ENCODE measurements at places on chromosomes 16 and 17.

DNA sequence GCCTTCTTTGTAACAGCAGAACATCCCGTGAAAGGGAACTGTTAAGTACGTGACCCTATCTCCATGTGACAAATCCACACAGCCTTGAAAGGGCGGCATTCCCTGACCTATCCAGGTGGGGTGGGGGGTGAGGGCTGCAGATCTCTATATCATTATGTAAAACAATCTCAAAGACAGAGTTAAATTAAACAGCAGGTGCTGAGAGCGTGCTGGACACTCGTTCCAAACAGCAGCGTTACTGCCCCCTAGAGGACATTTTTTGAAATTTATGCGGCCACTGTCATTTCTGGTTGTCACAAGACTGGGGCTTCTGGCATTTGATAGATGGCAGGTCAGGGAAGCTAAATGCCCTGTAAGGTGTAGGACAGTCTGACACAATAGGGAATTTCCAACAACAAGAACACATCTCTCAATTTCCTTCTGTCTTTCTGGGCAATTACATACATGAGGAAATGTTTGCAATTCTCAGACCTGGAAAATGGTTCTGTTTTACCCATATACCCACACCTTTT lies 6.7 kb upstream of the SLC25A39 start:
- DNase-seq, result peak; percentile 58

GRCh38 chr17:72618001-72618509 lies 474.4 kb downstream of the SLC39A11 start:
- DNase-seq, result no peak

DNA sequence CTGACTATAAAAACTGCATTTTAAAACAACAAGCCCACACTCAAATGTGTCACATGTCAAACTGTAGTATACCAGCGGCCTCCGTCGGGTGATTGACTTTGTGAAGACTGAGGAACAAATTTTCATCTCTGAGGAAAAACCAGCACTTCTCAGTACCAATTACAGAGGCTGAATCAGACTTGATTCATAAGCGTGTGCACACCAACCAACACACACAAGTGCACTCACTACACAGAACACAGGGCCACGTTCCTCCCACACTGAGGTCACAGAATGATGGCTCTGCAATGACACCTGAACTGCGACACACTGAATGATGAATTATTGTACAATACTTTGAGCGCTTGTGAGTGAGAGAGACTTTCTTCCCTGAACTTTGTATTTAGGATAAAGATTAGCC lies 29.6 kb downstream of the XPO6 start:
- DNase-seq, result no peak

- DNase-seq, result no peak
These were observed 37.1 kb downstream of the YWHAE start for GRCh38 chr17:1362964-1363363.

GRCh38 chr16:53888222-53888621 lies 184.3 kb downstream of the FTO start:
- DNase-seq, result no peak

DNA sequence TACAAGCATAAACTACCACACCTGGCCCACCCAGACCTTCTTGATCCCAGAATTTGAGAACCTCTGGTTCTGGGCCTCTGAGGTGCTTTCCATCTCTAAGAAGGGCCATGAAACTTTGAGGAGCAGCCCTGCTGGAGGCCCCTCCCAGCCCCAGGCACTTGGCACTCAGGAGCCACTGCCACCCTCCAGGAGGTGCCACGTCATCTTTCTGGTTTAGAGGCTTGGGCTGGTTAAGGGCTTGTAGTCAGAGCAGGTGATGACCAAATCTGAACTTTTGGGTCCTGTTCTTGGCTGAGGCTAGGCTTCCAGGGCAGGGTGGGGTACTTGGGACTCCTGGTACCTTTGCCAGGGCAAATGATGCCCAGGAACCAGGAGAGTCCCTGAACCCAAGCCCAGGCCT lies 13.8 kb upstream of the DLX4 start:
- DNase-seq, result no peak

DNA sequence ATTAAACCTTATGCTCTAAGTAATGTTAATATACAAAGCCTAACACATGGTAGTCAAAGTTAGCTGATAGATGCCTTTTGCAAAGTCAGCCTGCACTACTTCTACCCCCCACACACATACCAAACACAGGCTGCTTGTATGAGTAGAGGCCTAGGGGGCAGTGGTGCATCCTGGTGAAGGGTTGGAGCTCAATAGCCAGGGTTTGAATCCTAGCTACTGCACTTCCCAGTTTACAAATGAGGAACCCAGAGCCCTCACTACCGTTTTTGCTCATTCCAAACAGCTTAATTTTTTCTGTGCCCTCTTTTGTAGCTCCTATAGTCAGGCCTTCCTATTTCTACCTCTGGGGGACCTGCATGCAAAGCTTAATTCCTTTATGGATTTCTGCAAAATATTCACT lies 18.9 kb upstream of the HYDIN start:
- DNase-seq, result no peak

DNA sequence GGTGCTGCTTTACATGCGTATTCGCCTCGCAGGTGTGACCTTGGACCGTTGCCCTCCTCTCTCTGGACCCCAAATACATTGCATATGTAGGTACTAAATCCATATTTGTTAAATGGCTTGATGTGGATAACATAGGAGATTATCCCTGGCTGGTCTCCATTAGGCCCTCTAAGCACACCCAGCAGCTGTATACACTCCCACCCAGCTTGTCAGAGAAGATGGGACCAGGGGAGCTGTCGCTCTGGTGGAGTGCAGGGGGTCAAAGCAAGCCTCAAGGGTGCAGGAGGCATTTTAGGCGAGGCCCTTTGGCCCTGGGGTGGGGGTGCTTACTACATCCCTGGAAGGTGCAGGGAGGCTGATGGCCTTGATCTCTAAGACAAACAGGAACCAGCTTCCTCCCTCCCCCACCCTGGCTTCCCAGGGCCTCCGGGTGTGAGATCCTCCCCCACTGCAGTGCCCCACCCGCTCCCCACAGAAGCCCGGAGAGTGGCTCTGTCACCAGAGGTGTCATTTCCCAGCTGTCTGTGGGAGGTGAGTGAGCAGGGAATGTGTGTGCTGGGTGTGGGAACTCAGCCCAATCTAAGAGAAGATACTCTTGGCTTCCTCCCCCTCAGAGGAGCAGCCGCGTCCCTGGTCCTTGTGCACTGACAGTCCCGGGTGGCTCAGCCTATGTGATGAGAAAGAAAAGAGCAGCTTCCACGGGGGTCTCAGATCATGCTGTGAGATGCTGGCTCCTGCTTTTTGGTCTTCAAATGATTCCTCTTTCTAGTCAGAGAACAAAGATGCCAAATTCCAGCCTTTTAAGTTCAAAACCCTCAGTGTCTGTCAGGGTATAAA lies 1.4 kb upstream of the VAMP2 start:
- DNase-seq, result no peak

- DNase-seq, result no peak
These were observed 10.9 kb upstream of the TMEM170A start for GRCh38 chr16:75475420-75475847.

Data from NCI-H2171 treated with DMSO at 0.1 percent for 48 hours (cell line).